B cell (primary cell): ENCODE measurements at places on chromosomes 6 and 20. TPM values are rescaled to one million over a fixed set of nuclear protein-coding genes. Genes with fewer than 3 reads are reported as not detected.

Gene STK38
- 67.4 and 71.8 TPM in 2 replicates for total RNA-seq

Gene LRP11
- total RNA-seq: 1.00 and 1.2 TPM in 2 replicates

Gene RGL2
- 94.7 and 98.5 TPM in 2 replicates for total RNA-seq

Gene KCNB1
- 0.05 and 0.12 TPM in 2 replicates for total RNA-seq

Gene DUSP15
- 1.8 and 3.3 TPM in 2 replicates for total RNA-seq

Gene ARMH2
- total RNA-seq: 5.0 and 6.4 TPM in 2 replicates

Gene IRF4
- total RNA-seq: 129 and 142 TPM in 2 replicates

Gene CRISP2
- total RNA-seq: not detected in 2 replicates

Gene TPBG
- total RNA-seq: not detected in 2 replicates

- DNase-seq: no peak
Observed at GRCh38 chr6:76592566-76592965, 520.1 kb upstream of the IMPG1 start.

- no peak for DNase-seq
Observed at GRCh38 chr6:169371344-169372127, 117.9 kb upstream of the THBS2 start.

- no peak for DNase-seq
Observed at GRCh38 chr6:149354009-149354408, 36.5 kb downstream of the TAB2 start.

- no peak for DNase-seq
Observed at GRCh38 chr6:157049133-157049532, 272.0 kb downstream of the ARID1B start.

DNA sequence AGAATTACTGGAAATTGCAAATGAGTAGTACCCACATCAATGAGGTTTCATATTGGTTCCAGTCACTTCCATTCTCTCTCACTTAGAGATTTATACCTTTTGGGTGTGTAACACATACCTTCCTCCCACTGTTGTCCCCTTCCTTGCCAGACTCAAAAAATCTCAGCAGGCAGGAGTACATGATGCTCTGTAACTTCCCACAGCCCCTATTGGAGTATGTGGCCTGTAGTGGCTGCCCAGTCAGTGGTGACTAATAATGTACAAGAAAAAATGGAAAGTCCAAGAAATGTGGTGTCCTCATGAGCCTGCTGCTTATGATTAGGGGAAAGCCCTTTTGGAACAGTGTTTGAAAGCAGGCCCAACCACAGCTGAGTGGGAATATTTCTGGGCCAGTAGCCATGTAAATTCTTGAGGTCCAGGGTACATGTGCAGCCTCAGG is 312.0 kb downstream of the ZFAND3 start:
- no peak for DNase-seq

- DNase-seq: no peak
Observed at GRCh38 chr6:113881478-113881980, 24.4 kb downstream of the MARCKS start.

- no peak for DNase-seq
Observed at GRCh38 chr20:14956538-14956937, 619.1 kb upstream of the FLRT3 start.

DNA sequence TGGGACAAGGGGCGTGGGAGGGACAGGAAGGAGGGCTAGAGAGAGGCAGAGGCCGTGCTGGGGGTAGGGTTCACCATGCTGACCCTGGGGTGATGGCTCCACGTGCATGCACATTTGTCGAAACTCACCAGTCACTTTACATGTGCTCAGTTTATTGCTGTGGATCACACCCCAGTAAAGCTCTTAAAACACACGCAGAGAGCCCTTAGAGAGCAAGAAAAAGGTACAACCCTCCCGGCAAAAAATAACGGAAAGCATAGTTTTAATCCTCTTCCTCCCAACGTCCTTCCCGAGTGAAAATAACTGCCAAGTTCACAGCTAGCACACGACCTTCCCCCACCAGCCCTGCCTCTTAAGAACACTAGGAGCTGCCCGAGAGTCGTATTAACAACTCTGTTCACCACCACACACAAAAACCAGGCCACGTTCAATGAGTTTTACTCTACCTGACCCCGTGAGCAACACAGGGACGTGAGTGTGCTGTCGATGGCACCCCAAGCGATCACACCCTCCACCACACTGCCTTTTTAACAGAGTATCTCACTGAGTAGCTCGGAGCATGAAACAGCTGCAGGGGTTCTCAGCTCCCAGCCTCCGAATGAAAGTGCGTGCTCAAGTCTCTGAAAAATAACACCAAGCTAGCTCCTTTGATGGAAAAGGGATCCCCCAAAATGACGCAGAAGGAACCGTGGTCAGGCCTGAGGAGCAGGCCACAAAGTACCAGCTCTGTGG is 39.7 kb downstream of the TAF4 start:
- DNase-seq: peak; percentile 24

- DNase-seq: no peak
Observed at GRCh38 chr6:151160929-151161757, 78.6 kb upstream of the AKAP12 start.

GRCh38 chr20:51800060-51800871 is 2.1 kb downstream of the SALL4 start:
- DNase-seq: peak; percentile 47

- no peak for DNase-seq
Observed at GRCh38 chr20:34997131-34997561, 41.5 kb downstream of the MYH7B start.
